ENCODE measurements at places on chromosomes 4 and X. TPM values are rescaled to one million over a fixed set of nuclear protein-coding genes. Genes with fewer than 3 reads are reported as not detected.
A peak's percentile ranks its signal among the peaks of the same experiment; 100 is the strongest.

SPANXA1 gene
- total RNA-seq = not detected

DNA sequence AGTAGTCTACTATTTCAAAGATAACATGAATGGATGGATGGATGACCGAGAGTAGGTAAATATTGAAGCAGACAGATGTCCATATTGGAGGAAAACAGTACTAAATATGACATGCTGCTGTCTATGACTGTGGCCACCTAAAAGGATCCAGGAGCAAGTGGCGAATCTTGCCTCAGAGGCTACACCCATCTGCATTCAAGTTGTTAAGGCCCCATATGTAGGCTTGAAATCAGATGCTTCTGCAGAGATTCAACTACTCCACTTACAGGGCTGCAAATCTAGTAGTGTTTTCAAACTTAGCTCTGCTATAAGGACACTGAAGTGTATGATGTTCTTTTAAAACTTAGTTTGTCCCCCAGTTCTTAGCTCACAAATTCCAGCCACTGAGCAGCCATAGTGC, 28.9 kb downstream of the SEPSECS start:
- no peak for DNase-seq

GRCh38 chr4:176588436-176588835, 204.3 kb downstream of the VEGFC start:
- no peak for DNase-seq

- DNase-seq = no peak
These were observed 2.3 kb upstream of the XPNPEP2 start for GRCh38 chrX:129736491-129736890.

- peak; percentile 3 for DNase-seq
These were observed 41.3 kb downstream of the ABLIM2 start for GRCh38 chr4:8117278-8117682.

- peak; percentile 29 for DNase-seq
These were observed 133.4 kb downstream of the RASL11B start for GRCh38 chr4:52995360-52996030.
